Dermis microvascular lymphatic vessel endothelial cell (primary cell): ENCODE measurements at places on chromosomes 7 and 10. TPM values are rescaled to one million over a fixed set of nuclear protein-coding genes. Genes with fewer than 3 reads are reported as not detected.

Gene ABCB4
- total RNA-seq: under 0.01 and 0.13 TPM in 2 replicates

Gene HOXA3
- 3.0 and 3.7 TPM in 2 replicates for total RNA-seq

Gene PIK3AP1
- under 0.01 and 0.13 TPM in 2 replicates for total RNA-seq

Gene NPTX2
- 2.1 and 6.7 TPM in 2 replicates for total RNA-seq

Gene C10orf120
- not detected in 2 replicates for total RNA-seq

Gene PALD1
- 177 and 179 TPM in 2 replicates for total RNA-seq

Gene GPR141
- total RNA-seq: 0.13 TPM in 2 replicates

Gene TRPV5
- not detected in 2 replicates for total RNA-seq

Gene PRSS1
- total RNA-seq: not detected in 2 replicates

Gene PARD3
- 22.6 and 37.4 TPM in 2 replicates for total RNA-seq

Gene LAMB1
- 425 and 463 TPM in 2 replicates for total RNA-seq

Gene RAMP3
- 32.3 and 213 TPM in 2 replicates for total RNA-seq

Gene POLR2J3
- 16.9 and 25.2 TPM in 2 replicates for total RNA-seq

Gene ANKRD1
- 321 and 371 TPM in 2 replicates for total RNA-seq

Gene CPA2
- not detected in 2 replicates for total RNA-seq

Gene ITPRID1
- not detected in 2 replicates for total RNA-seq

Gene RBP4
- total RNA-seq: not detected in 2 replicates

Gene PNLIPRP1
- total RNA-seq: not detected in 2 replicates

Gene ZNF239
- total RNA-seq: 0.13 and 0.25 TPM in 2 replicates

Gene SPDYE1
- total RNA-seq: not detected in 2 replicates

Gene PDGFA
- 53.9 and 81.2 TPM in 2 replicates for total RNA-seq
